Small intestine (tissue), 16 donors: ENCODE measurements at places on chromosomes 1 and 21. TPM values are rescaled to one million over a fixed set of nuclear protein-coding genes. Genes with fewer than 3 reads are reported as not detected.

PGBD5 gene
- under 0.01 TPM for polyA plus RNA-seq

NR0B2 gene
- polyA plus RNA-seq: 54.9 TPM

DNA sequence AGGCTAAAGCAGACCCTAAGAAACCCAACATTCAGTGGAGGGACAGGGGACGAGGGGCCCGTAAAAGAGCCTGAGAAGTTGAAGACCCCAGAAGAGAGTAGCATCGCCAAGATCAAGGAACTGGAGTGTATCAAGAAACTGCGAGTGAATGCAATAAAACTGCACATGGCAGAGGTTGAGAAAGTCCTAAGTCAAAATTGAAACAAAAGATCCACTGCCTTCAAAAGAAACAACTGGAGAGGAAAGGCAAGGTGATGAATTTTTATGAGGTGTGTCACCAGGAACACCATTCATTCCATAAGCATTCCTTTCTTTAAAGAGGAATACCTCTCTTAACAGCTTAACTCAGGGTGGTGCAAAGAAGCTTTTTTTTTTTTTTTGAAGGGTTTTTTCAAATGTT is 38.3 kb upstream of the ADORA3 start:
- DNase-seq: no peak

DNA sequence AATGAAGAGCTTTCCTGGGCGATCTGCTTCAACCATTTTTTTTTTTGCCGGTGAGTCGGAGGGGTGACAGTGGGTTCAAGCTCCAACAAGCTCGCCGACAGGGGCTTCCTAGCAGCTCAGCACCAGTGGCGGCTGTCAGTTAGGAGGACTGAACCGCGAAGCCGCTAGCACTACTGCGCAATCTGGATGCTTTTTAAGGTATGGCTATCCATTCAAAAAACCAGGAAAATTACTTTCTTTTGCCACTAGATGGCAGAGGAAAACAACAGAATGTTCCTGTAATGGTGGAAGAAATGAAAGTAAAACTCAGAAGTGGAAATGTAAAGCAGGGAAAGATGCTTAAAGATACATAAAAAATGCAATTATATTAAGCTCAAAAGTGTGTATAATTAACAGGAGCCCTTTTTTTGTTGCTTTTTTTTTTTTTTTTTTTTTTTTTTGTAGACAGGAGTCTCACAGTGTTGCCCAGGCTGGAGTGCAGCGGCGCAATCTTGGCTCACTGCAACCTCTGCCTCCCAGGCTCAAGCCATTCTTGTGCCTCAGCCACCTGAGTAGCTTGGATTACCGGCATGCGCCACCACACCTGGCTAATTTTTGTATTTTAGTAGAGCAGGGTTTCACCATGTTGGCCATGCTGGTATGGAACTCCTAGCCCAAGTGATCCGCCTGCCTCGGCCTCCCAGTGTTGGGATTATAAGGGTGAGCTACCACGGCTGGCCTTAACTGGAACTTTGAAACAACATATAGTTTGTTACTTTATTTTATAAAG is 8.5 kb downstream of the KYAT3 start:
- DNase-seq: peak; percentile 81

DNA sequence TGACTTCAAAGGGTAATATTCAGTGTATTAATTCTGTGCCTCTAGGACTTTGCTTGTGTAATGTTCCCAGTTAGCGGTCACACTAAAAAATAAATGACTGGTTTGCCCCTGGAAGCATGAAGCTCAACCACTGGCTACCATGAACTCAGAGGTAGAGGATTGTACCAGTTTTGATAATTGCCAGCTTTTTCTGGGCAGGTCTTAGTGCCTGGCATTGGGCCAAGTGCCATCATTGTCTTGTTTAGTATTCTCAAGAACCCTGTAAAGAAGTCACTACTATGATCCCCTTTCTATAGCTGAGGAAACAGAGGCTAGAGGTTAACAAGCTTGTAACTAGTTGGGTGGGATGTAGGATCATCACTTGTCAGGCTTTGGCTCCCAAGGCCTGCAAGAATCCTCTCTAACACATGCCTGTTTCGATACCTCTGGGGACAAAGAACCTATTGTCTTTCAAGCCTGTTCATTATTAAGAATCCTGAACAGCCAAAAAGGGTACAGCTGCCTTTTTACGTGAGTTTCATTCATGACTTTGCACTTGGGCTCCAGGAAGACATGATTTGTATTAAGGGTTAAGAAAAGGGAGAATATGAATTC is 121.9 kb upstream of the JUN start:
- no peak for DNase-seq

- DNase-seq: no peak
These were observed 149.5 kb downstream of the ZBTB18 start for GRCh38 chr1:244200596-244200995.
